Activated naive CD4-positive, alpha-beta T cell treated with Interleukin-2 at 50 U/mL for 16 hours (primary cell): ENCODE measurements at places on chromosomes 5 and 9.

- DNase-seq, result peak; percentile 25
Measured at GRCh38 chr5:142063878-142064331, 44.7 kb upstream of the NDFIP1 start.

DNA sequence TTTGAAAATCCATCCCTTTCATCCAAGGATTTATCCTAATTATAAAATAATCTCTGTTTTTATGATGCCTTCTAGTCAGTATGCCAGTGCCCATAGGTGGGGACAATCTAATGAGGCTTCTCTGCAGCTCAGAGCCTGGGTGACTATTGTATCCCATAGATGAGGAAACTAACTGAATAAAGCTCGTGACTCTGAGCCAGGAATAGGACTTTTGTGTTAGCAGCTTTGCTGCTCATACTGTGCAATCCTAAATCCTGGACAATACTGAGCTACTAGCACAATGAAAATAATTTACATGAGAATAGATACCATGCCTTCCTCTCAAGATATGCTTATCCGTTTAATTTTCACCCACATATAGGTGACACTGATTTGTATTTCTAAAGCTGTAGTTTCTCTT, 443.0 kb downstream of the PLK2 start:
- no peak for DNase-seq

DNA sequence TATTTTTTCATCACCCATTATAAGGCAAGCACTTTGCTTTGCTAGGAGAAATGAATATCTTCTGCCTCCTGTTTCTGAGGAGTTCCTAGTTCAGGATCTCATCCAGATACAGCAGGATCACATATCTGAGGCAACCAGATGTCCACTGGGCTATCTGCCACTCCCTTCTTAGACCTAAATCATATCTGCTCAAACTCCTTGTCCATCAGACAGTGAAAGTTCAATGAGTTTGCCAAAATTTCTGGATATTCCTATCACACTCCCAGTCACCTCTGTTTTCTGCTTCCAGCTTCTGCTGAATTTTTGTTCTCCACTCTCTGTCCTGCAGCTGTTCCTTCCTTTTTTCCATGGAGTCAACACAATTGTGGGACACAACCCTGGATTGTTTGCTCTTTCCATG, 54.2 kb upstream of the BASP1 start:
- no peak for DNase-seq

- DNase-seq, result no peak
Measured at GRCh38 chr5:79456890-79457583, 56.9 kb downstream of the HOMER1 start.

- DNase-seq, result no peak
Measured at GRCh38 chr9:95055334-95055850, 262.1 kb downstream of the FANCC start.

DNA sequence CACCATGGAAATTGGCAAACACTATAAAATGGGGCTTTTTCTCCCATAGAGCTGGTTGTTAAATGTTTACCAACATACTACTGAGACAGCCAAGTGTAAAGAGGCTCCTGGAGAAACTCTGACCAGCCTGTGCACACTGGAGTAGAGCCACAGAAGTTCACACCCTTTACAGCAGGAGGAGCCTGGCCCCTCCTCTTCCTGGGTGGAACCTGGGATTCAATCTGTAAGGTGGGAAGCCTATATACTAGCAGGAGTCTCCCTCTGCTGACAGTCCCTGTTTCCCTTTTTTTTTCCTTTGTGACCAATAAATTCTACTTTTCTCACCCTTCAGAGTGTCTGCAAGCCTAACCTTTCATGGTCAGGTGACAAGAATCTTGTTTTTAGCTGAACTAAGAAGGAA, 10.4 kb upstream of the SLC30A5 start:
- DNase-seq, result no peak
